ENCODE measurements at places on chromosomes 2 and 18. TPM values are rescaled to one million over a fixed set of nuclear protein-coding genes. Genes with fewer than 3 reads are reported as not detected.

DNA sequence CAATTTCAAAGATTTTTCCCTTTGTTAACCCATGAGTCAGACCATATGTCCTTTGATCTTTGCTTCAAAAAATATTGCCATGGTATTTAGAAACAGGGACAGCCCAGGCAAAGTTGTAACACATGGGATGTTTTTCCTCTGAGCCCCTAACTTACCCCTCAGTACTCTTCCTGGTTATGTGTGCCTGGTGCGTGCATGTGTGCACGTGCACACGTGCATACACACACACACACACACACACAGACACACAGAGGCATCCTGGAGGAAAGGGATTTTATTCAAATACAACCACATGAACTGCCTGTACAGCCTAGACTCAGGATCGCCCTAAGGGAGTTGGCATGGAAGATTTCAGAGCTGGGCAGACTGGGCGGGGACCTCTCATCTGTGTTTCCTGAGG is 5.1 kb downstream of the AFF3 start:
- no peak for DNase-seq

GRCh38 chr2:98948956-98949739 is 13.1 kb upstream of the CRACDL start:
- no peak for DNase-seq

DNA sequence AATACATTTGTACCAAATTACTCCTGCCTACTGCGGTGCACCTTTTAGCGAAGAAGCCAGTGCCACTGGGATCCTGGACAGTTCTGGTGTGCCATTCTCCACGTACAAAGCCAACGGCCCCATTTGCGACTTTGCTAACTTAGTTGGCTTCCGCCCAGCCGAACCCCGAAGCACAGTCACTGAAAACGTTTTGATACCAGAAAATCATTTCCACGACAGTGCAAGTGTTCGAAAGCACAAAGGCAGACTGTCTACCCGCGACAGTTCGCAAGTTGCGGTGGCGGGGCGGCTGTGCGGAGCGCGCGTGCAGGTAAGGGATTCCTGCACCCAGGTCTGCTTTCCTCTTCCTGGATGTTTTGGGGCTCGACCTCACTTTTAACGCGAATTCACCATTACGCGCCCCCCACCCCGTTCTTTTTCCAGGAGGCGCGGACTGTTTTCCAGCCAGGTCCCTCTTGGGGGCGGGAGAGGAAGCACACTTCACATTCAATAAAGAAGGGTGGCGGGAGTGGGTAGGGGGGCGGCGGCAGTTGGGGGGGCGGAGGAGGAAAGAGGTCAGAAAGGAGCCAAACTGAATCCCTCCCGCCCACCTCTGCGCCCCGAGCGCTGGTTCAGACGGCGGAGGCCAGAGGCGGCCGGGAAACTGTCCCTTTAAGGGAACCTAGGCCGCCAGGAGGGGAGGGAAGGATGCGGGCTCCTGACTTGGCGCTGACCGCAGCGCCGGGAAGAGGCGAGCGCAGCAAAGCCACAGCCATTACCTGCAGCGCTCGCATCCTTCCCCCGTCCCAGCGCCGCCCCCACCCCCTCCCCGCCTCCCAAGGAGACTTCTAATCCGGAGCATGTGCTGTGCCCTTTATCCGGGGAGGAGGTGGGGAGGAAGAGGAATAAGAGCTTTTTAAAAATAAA is 107.4 kb upstream of the KCTD1 start:
- DNase-seq, result no peak

GRCh38 chr2:172050479-172051125 is 34.7 kb upstream of the DLX1 start:
- DNase-seq, result no peak

DNA sequence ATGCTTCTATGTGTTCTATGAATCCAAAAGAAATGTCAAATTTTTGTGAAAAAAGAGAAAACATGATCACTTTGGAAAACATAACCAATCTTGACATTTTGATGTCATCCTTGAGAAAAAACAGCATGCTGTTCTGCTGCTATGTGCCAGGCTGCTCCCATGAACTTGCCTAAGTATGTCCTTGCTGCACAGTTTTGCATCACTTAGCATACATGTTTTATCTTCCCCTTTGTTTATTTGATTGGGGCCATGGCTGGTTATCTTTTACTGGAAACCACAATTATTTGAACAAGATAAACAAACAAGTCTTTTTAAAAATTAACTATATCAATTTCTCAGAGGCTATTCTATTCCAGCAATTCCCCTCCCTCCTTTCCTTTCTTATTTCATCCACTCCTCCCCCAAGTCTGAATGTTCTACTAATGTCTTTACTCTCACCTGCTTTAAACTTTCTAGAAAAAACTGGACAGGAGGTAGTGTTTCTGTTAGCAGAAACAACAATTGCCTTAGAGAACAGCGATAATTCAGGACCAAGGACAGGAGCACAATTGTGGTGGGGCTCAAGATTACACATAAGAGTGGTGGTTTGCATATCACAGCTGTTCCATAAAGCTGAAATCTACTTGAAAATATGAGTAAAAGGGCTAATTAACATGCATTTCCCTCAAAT is 6.7 kb downstream of the AOX1 start:
- DNase-seq, result no peak

GRCh38 chr2:113157118-113157896 is 16.5 kb upstream of the PSD4 start:
- DNase-seq, result peak; percentile 49

DNA sequence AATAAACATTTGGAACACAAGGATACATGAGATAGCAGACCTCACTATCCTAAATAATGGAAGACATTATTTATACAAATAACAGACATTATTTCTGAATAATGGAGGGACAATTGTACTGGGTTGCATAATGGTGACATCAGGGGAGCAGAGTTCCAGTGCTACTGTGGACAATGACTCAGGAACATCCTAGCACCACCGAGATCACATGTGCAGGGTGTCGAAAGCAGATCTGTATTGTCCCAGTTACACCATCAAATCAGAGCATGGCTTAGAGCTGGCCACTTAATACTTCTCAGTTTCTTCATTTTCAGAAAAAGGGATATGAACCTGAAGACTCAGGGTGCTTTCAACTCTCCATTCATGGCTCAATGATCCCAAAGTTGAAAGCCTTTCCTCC is 249.1 kb upstream of the RBMS1 start:
- no peak for DNase-seq

Gene TXNDC2
- 0.73 TPM for total RNA-seq

Gene EVX2
- not detected for total RNA-seq

Measured in B cell (primary cell).